ENCODE measurements at places on chromosomes 3 and 15. TPM values are rescaled to one million over a fixed set of nuclear protein-coding genes. Genes with fewer than 3 reads are reported as not detected.

DNA sequence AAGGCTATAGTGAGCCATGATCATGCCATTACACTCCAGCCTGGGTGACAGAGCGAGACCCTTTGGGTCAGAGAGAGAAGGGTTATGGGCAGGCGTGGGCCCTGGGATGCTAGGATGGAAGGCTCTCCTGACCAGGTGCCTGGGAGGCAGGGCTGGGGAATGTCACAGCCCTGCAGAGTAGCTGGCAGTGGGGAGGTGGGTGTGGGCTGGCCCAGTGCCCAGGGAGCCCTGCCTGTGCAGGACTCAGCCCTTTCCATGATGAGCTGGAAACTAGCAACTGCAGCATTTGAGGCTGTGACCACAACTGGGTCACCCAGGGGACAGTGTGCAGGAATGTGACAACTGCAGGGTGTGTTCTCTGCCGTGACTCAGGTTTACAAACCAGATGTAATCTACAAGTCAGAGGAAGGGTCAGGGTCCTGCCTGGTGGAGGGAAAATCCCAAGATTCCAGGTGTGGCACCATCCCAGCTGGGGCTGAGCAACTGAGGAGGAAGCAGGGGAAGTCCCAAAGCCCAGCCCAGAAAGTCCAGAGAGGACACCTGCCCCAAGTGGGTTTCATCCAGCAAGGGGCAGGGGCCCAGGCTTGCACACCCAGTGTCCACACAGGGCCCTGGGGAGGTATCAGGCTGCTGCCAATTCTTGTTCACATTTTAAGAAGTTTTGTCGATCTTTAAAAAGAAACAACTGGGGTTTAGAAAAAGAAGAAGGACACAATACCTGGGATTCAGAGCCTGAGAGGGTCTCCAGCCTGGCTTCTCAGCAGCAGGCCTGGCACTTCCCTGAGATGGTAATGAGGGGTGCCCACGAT, 45.5 kb downstream of the SLC28A1 start:
- no peak for DNase-seq

The MAP3K13 gene
- 12.0 TPM for total RNA-seq

The HACD2 gene
- total RNA-seq = 28.9 TPM

DNA sequence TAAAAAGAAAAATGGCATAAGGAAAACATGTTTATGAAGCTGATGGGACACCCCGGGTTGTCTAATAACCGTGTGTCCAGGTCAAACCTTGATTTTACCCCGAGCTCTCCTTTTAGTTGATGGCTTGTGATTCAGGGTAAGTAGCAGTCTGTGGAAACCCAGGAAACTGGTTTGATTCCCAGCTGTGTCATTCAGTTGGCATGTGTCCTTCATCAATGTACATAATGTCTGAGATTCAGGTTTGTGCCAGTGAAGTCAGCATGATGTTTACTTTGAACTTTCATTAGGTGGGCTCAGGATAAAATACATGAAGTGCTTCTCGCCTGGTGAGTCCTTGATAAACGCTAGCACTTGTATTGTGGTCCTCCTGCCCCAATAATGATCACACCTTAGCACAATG, 4.3 kb upstream of the COPG1 start:
- DNase-seq = no peak

- DNase-seq = no peak
These were observed 35.4 kb downstream of the SMARCC1 start for GRCh38 chr3:47746264-47746663.

The SAXO2 gene
- total RNA-seq = 3.9 TPM
